ENCODE measurements at places on chromosomes 12 and 14.

DNA sequence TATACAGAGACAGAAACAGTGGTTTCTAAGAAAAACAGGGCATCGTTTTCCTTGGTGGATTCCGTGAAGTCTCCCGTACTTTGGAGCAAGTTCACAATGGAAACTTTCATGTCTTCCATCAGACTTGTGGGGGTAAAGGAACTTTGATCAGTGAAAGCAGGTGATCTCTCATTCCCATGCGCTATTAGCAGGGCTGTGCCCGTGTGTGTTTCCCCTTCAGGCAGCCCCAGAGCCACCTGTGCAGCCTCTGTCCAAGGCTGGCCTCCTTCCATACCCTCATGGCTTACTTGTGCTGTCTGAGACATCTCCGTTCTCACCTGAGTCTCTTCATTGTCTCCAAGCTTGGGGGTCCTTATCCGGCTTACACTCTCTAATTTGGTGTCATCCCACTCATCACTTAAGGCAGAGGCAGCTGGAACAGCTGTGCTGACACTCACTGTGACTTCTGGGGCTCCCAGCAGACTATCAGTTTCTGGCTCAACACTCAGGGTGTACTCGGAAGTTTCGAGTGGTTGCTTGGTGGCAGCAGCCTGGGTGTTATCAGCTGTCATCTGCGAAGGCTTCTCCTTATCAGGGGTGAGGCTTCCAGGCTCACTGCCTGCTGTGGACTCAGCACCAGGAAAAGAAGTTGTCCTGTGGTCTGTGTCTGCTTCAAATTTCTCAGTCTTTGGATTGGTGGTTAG, 13.8 kb downstream of the ARMH4 start:
- no peak for DNase-seq

GRCh38 chr14:65210118-65210821, 108.0 kb upstream of the MAX start:
- no peak for DNase-seq

DNA sequence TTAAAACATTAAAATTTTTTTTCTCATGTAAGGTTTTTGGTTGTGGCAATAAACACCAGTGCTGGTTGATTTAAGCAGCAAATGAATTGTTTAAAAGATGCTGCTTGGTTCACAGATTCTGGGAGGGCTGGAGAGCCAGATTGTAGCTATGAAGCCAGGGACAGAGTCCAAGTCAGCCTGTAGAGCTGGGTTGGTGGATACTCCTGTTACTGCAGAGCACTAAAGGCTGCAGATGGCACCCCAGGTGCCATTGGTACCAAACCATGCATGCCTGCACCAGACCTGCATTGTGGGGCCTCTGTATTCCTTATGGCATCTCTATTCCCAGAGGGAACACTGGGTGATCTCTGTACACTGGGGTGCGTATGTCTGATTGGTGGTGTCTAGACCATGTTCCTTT, 113.3 kb downstream of the SNAPC1 start:
- DNase-seq = no peak

DNA sequence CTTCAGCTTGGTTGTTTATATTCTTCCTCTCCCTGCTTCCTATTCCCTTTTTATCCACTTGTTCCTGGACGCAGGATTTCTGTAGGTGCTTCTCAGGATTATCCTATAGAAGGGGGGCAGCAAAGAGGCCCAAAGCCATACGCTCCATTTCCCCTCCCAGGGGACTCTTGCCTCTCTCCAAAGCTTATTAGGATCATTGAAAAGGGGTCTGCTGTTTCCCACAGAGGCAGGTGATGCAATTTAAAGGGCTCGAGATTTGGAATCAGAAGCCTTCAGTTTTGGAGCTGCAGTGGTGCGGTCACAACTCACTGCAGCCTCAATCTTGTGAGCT, 31.5 kb upstream of the SYNDIG1L start:
- DNase-seq = no peak

DNA sequence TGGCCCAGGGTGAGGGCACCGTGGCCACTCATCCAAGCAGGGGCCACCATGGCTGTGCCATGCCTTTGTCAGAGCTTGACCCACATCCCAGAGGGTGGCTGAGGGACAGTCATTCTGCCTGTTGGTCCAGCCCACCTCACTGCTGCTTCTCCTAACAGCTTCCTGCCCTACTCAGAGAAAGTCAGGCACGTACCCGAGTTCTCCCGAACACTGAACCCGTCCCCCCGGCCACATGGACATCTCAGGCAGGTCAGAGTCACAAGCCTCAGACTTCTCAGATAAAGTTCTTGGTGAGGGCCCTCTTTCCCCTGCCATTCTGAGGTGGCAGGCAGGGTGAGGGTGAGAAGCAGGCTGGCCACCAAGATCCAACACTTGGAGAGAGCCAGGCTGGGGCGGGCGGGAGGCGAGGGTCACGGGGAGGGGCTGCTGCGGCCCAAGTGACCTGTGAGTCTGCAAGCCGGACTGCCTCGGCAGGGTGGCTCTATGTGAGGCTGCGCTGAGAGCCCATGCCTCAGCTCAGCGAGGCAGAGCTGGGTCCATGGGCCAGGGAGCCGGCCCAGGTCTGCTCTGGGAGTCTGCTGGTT, 317.8 kb downstream of the TMEM121 start:
- no peak for DNase-seq

GRCh38 chr12:107251288-107251687, 157.9 kb upstream of the CRY1 start:
- no peak for DNase-seq

DNA sequence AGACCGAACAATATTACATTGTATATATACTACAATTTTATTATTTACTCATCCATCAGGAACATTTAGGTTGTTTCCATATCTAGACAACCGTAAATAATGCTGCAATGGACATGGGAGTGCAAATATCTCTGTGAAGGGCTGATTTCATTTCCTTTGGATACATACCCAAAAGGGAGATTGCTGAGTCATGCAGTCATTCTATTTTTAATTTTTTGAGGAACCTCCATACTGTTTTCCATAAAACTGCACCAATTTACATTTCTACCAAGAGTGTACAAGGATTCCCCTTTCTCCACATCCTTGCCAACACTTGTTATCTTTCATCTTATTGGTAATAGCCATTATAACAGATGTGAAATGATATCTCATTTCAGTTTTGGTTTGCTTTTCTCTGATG, 84.7 kb downstream of the SLC41A2 start:
- DNase-seq = no peak

DNA sequence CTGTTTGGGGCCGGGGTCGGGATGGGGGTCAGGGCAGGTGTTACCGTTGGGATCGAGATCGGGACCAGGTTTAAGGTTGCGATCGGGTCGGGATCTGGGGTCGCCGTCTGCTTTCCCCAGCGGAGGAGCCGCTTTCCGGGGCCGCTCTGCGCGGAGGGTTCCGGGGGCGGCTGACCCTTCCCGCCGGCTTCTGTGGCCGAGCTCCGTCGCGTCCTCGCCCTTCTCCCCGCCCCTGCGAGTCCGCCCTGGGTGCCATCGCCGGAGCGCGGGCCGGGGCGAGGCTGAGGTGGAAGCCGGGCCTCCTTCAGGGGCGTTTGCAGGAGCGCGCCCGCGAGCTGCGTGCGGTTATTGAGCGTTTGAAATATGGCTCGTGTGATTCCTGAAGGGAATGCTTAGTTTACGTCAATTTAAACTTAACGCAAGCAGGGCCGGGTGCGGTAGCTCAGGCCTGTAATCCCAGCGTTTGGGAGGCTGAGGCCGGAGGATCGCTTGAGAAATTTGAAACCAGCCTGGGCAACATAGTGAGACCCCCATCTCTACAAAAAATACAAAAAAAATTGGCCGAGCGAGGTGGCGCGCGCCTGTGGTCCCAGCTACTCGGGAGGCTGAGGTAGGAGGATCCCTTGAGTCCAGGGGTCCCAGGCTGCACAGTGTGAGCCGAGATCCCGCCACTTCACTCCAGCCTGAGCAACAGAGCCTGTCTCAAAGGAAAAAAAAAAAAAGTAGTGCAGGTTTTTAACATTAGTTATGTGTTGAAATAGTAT, 620 bp downstream of the PGAM5 start:
- no peak for DNase-seq

DNA sequence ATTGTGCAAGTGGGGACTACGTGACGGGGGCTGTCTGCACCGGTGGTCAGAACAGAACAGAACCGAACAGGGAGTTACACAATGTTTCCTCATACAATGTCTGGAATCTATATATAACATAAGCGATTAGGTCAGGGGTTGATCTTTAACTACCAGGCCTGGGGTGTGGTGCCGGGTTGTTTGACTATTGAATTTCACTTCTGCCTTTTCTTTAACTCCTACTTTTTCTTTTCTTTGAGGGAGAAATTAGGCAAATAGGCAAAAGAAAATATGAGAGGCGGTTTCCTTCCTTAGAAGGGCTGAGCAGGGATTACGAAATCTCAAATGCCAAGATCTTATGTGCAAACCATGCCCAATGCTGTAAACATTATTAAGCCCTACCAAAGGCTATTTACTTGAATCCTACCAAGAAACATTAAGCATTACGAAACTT, 140.3 kb downstream of the SLC38A6 start:
- no peak for DNase-seq

- DNase-seq = no peak
These were observed 21.3 kb downstream of the RPH3A start for GRCh38 chr12:112812600-112813406.

GRCh38 chr12:106581543-106582248, 1.1 kb upstream of the RFX4 start:
- no peak for DNase-seq

- DNase-seq = no peak
These were observed 260.5 kb downstream of the ADAMTS20 start for GRCh38 chr12:43291516-43291915.

DNA sequence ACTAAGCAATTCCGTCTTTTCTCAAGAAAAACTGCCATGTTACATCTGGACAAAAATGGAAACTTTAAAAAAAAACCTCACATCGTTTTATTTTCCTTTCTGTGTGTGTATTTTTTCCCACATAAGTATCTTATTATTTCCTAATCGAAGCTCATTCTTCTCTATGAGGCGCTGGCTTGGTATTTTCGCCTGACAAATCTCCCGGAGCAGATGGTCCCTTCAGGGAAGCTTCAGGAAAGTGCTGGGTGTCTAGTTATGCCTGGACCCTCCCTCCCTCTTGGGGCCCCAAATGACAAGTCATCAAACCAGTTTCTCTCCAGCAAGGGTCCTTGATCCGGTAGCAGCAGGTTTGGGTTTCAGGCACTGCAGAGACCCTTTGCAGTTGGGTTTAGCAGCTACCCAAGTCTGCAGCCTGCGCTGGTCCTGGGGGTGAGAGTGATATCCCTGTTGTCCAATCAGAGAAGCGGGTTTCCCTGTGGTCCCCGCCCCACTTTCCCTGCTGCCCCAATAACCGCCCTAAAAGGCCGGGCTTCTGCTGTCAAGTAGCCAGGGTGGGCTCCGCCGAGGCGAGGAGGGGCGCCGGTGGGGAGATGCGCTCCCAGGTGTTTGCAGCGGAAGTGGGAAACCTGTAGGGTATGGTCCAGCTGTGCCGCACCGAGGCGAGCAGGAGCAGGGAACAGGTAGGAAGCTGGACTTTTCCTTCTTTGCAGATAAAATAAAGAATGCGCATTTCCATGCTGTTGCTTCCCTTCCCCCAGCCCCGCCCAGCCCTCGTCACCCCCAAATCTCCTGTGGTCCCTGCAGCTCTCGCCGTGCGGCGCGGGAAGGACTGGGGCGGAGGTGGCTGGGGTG, at the start of gene CNTN1:
TSS of gene CNTN1 (plus strand) at position 527 of the 852 bp plus-strand sequence.
- no peak for DNase-seq

DNA sequence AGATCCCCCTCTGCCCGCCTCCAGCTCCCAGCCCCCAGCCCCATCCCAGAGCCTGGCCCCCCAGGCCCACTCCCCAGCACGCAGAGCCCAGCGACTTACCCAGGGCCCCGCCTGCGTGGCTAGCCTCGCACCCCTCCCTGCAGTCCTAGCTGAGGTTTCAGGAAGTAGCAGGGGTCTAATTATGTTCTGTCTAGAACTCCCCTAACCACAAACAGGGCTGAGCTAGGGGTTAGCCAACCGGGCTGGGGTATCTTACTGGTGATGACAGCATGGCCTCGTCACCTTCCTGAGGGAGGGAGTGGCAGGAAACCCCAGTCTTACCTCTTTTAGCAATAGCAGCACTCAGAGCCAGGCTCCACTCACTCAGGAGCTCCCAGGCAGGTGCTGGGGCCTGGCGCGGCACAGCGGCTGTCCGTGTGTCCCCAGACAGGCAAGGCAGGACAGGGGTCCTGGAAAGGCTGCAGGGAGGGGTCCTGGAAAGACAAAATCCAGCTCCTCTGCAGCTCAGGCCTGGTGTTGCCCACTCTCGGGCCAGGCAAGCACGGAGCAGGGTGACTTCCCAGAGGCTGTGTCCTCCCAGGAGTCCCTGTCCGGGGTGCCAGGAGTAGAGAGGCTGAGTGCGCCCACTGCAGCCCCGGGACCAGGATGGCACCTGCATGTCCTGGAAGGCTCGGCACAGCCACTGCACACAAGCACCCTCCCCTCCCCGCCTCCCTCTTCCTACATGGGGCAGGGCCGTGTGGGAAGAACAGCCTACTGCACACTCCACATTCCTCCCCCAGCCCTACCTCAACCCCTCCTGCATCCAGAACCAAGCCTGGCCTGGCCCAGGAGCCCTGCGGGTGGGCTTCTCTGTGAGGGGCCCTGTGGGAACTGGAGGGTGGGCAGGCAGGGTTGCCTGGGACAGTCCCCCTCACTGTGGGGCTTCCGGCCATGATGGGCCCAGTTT, at the start of gene GPR132:
TSS of gene GPR132 (minus strand) at position 151 of the 949 bp plus-strand sequence. CDS start 10,010 bp downstream, outside the sequence.
- peak; percentile 62 for DNase-seq

- DNase-seq = no peak
These were observed 80.8 kb downstream of the GRIP1 start for GRCh38 chr12:66598079-66598478.

- no peak for DNase-seq
These were observed 42.0 kb upstream of the C14orf180 start for GRCh38 chr14:104537613-104537988.

DNA sequence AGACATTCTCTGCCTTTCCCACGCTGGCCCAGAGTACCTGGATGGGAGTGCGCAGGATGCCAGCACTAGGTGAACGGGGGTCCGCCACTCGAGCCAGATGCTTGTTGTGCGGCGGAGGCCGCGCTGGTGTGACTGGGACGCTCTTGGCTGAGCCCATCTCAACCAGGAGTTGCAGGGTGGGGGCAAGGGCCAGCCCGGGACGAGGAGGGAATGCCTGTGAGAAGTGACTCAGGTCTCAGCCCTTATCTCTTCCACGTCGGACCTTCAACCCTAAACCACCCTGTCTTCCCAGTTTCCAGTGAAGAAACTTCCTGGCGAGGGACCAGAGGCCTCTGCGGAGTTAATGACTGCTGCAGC, 312 bp downstream of the CDCA3 start:
- no peak for DNase-seq

Data from stimulated activated CD4-positive, alpha-beta T cell treated with anti-CD3 and anti-CD28 coated beads, Interleukin-1b, Interleukin-23, amount 100 ng/mL, for 4 hours (primary cell).